ENCODE measurements at places on chromosomes 5 and 9.
A peak's percentile ranks its signal among the peaks of the same experiment; 100 is the strongest.

DNA sequence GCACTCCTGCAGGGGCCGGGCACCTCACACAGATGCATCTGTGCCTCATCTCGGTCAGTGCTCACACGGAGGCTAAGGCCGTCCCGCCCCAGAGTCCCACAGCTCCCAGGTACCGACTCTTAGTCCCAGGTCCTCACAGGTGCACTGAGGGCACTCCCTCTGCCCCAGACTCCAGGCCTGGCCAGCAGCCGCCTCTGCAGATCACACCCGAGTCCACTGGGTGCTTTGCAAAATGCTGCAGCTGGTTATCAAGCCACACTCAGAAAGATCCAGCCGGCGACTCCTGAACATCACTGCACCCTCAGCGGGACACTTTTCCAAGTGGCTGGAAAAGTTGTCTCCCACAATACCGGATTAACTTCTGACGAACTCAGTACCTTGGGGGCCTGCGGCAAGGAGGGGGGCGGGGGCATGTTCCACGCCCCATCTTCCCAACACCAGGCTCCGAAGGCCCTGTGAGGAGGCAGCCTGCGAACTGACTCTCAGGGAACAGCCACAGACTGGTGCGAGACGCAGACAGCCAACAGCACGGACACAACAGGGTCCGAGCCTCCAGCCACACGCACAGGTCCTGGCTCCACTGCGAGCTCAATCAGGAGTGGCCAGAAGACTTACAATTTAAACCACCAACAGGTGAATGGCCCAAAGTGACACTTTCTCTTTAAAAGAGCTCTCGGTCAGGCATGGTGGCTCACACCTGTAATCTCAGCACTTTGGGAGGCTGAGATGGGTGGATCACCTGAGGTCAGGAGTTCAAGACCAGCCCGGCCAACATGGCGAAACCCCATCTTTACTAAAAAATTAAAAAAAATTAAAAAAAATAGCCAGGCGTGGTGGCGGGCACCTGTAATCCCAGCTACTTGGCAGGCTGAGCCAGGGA, 4.0 kb downstream of the BRD3 start:
- DNase-seq = no peak

DNA sequence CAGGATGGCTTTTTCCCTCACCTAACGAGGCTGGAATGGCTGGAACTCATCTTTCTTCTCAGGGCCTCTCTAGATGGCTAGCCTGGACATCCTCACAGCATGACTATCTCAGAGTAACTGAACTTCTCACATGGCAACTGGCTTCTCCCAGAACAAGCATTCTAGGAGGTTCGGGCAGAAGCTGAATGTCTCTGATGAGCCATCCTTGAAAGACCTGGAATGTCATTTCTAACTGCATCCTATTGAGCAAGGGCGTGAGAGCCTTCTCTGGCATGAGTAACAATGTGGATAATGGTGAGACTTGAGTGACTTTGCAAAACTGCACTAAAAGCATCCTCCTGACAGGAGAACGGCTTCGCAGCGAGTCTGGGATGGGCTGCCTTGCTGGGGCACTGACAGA, 487.7 kb downstream of the MAT2B start:
- no peak for DNase-seq

GRCh38 chr9:105485131-105485530, 37.3 kb downstream of the FSD1L start:
- DNase-seq = no peak

DNA sequence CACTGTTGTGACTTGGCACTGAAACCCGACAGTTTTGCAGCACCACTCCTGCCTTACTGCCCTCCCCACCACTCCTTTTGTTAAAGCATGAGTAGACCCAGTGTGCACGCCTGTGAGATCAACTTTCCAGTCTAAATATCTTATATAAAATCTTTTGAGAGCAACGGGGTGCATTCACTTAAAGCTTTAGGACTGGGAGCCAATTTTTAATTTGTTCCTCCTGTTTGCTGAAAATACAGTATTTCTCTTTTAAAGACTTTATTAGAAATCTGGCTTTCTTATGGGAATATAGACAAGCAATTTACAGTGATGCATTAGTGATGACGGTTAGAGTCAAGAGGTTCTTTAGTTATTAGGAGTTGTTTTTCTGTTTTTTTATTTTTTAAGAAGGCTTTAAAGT, 397.5 kb downstream of the TMEM167A start:
- DNase-seq = no peak

DNA sequence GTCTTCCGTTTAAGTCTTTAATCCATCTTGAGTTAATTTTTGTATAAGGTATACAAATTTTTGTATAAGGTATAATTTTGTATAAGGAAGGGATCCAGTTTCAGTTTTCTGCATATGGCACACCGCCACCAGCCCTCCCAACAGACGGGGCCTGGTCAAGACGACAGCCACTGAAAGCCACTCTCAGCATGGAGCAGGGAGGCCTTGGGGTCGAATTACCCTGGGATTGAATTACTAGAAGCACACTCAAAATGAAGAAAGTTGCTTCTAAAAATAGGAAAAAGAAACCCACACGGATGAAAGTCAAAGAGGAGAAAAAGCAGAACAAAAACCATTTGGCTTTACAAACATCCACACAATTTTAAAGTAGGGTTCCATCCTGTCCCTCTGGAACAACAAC, 586.2 kb upstream of the ADAMTS16 start:
- DNase-seq = no peak

DNA sequence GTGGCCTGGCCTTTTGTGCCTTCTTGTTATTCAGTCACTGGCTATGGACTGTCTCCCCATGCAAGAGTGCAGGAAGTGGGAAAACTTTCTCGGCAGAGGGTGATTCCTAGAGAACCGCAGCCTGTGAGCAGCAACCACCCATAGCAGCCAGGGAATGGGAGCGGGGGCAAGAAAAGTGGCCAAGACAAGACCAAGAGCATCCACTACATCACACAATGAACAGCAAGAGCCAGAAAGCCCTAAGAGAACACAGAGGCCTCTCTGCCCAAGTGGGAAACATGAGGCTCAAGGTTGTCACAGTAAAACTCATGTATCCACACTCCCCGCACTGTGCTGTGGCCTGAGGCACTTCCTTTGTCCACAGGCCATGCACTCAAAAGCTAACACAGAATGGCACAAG, 129.1 kb upstream of the FSTL4 start:
- DNase-seq = no peak

- no peak for DNase-seq
Measured at GRCh38 chr5:109997161-109997560, 307.4 kb downstream of the MAN2A1 start.

GRCh38 chr5:143306040-143306439, 97.4 kb downstream of the NR3C1 start:
- no peak for DNase-seq

GRCh38 chr5:164741376-164741775, 1236.0 kb downstream of the MAT2B start:
- DNase-seq = no peak

GRCh38 chr5:157025093-157025698, 33.7 kb downstream of the HAVCR1 start:
- no peak for DNase-seq

- no peak for DNase-seq
Measured at GRCh38 chr5:80061547-80061946, 26.4 kb downstream of the THBS4 start.

GRCh38 chr9:116668970-116669695, 18.0 kb upstream of the TRIM32 start:
- DNase-seq = no peak

DNA sequence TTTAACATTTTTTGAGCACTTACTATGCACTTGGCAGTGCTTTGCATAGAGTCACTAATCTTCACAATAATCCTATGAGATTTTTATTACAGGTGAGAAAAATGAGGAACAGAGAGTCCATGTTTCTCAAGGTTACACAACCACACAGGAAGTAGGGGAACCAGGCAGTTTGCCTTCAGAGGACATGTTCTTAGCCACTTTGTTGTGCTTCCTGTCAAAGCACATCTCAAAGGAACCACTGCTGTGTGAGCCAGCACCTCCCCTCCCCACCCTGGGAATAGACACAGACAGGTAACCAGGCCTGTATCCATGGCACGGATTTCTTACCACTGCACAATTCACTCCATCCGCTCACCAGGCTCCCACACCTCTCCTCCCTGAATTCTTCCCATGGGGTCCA, 6.3 kb upstream of the DNAJB5 start:
- no peak for DNase-seq

DNA sequence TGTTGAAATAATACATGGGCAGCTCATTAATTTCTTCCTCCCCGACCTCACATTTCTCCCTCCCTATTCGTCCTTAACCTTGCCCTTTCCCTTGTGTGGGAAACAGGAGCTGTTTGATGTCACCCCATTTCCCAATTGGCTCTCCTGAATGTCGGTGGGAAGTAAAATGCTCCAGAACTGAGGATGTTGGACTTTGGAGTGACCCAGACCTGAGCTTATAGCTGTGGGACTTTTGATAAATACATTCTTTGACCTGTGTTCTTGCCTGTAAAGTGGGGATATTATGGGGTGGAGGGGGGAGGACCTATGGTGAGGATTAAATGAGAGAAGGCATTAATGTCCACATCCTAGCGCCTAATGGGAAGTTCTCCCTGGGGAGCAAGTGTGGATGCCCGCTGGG, 91.3 kb downstream of the ZNF618 start:
- DNase-seq = no peak

- no peak for DNase-seq
Measured at GRCh38 chr9:121172726-121173487, 28.8 kb downstream of the RAB14 start.

- peak; percentile 27 for DNase-seq
Measured at GRCh38 chr5:153654504-153655200, 164.2 kb downstream of the GRIA1 start.

DNA sequence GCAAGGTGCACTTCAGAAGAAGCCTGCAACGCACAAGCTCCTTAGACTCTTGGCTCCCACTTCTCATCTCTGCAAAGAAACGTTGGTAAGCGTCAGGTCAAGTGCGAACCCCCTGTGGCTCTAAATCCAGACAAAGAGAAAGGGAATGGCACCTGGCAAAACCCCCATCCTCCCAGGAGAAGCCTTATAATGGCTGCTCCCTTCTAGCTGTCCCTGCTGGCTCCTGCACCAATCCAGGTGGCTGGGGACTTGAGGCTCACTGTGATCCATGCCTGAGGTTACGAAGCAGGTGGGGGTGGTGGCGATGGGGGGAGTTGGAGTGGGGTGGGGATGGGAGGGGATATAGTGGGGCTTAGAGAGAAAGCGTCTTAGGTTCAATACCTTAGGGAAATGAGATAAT, 272.8 kb downstream of the DENND1A start:
- DNase-seq = no peak

- DNase-seq = no peak
Measured at GRCh38 chr5:8478326-8478725, 609.4 kb downstream of the MTRR start.

- DNase-seq = no peak
Measured at GRCh38 chr9:35711501-35712428, 20.2 kb downstream of the TLN1 start.

GRCh38 chr5:169173372-169173771, 127.6 kb downstream of the SLIT3 start:
- peak; percentile 77 for DNase-seq

DNA sequence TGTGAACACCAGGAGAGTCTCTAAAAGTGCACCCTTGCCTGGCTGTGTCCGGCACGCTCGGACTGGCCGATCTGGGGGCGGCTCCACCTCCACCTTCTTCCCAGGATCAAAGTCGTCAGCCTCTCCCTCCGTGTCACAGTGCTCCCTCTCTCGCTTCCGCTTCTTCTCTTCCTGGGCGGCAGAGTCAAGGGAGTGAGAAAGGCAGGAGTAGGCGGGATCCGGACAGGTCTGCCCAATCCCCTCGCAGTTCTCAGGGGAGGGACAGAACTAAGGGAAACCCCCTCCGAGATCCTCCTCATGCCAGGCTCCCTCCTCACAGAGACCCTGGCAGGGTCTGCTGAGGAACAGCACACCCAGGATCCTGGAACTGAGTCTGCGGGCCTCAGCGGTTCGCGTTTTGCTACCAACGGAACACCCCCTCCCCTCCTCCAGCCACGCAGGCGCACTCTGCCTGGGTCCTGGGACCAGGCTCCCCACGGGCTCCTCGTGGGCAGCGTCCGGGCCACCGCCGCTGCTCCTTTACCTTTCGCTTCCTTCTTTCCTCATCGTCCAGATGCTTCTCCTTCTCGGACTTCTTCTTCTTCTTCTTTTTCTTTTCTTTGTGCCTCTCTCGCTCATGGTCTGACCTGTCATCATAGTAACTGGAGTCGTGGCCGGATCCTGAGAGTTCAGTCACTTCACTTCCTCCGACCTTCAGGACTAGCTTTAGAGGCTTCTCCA, 1.3 kb downstream of the BRD9 start:
- DNase-seq = no peak

DNA sequence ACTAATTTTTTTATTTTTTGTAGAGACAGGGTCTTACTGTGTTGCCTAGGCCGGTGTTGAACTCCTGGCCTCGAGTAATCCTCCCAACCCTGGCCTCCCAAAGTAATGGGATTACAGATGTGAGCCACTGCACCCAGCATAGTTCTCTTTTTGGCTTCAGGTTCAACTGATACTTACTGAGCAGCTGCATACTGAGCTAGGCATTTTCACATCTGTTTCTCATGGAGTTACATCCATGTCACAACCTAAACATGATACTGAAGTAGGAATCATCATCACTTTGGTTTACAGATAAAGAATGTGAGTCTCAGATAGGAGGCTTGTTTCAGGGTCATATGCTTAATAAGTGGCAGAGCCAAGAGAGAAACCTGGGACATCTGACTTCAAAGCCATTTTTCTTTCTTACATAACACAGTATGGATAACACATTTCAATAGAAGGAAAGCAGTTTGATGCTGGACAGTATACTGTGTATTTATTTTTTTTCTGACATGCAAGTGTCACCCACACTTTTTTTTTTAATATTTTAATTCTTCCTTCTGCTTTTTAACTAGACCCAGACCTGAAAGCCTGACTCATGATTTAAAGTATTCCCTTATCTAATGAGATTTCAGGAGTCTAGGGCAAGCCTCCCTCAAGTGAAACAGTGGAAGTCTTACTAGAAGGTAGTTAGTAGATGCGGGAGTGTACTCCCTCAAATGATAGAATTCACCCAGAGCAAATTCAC, 90.8 kb downstream of the HACD4 start:
- DNase-seq = peak; percentile 1

GRCh38 chr5:59637884-59638580, 255.5 kb downstream of the PDE4D start:
- DNase-seq = no peak

DNA sequence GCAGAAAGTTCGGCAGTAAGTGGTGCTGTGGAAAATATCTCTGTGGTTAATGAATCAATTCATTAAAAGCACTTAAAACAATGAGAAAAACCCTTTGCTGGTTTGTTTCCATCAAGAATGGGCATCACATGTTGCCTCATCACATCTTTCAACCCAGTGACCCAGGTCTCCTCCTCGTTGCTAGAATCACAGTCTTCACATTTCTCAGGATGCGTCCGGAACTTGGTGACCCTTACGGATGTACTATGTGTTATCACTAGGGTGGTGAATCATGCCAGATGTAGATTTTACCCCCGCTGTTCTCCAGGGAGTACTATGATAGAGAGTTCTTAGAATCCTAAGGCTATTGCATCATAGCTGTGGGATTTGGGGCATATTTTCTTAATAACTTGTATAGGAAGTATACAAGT, 217.9 kb upstream of the KLF4 start:
- DNase-seq = peak; percentile 83
